ENCODE measurements at places on chromosomes 7 and 10.

- no peak for DNase-seq
Measured at GRCh38 chr10:14625765-14626525, 148.8 kb downstream of the FAM107B start.

DNA sequence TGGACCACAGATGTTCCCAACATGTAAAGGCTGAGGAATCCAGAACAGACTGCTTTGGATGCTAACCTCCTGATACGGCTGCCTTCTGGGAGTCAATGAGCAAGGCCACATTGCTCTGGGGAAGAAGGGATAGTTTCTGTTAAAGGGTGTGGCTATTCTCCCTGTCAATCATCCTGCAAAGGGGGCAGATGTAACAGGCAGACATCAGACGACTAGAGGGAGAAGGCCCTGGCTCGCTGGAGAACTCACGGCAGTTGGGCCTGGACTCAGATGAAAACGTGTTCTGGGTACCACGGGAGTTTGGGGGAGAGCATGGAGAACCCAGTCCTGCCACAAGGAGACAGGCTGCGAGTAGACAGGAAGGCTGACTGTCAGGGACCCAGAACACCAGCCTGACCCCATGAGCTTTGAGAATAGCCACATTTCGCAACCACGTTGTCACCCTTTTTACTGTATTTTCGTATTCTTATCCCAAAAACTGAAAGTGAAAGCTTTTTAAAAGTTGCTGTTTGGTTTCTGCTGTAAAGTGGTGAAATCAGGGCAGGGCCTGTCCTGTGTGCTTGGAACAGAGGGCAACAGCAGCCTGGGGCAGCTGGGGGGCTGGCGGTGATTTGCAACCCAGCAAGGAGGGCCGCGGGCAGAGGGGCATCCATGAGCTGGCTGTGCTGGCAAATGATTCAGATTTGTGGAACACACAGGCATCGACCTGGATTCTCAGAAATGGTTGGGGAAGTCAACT is 95.3 kb downstream of the MYOF start:
- no peak for DNase-seq

DNA sequence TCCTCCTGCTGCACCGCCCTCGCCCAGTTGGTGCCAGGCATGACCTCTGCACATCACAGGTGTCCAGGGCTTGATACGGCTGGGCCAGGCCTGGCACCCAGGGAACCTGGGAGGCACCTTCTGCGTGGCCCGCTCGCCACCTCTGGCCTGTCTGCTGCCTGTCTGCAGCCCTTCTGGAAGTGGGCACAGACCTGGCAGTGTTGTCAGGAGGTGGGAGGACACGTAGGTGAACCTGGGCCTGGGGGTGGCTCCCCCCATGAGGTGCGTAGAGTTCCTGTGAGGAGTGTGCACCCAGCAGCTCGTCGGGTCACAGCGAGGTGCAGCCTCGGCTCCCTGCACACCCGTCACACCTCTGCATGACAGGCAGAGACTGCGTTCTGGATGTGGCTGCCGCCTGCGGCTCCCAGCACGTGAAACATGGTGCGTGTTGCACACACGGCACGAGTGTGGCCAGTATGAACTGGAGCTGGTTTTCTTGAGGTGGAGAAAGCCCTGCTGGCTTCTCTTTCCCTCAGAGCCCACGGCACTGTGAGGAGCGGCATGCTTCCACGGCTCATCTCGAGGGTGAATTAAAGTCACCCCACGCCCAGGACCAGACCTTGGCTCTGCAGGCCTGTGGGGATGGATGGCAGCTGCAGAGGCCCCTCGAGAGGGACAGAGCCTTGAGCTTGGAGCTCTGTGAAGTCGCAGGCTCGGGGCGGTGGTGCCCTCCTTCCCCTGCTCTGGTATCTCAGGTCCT is 24.8 kb downstream of the INPP5A start:
- no peak for DNase-seq

- no peak for DNase-seq
Measured at GRCh38 chr7:69403169-69403568, 195.1 kb upstream of the AUTS2 start.
